Islet precursor cell (in vitro differentiated cells): ENCODE measurements at places on chromosomes 6 and 20.
A peak's percentile ranks its signal among the peaks of the same experiment; 100 is the strongest.

DNA sequence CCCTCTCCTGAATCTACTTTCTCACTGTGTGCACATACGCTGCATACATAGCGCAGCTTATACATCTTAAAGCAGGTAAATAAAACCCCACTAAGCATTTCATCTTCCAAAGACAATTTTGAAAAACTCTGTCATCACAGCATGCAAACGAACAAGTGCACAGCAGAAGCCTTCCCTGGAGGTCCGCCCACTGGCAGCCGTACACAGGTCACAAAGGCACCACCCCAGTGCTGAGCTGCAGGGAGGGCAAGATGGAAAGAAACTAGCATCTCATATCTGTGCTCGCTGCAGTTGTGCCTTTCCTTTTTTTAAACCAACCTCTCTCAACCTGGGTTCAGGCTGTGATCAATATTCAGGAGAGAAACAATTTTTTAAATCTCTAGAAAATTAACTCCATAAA is 73.3 kb downstream of the HUS1B start:
- DNase-seq: peak; percentile 60

- DNase-seq: no peak
These were observed 29.9 kb downstream of the AAR2 start for GRCh38 chr20:36266189-36266588.

- DNase-seq: no peak
These were observed 48.5 kb downstream of the TRIM27 start for GRCh38 chr6:28875191-28875747.

- DNase-seq: no peak
These were observed 9.4 kb upstream of the TAF8 start for GRCh38 chr6:42040856-42041480.

DNA sequence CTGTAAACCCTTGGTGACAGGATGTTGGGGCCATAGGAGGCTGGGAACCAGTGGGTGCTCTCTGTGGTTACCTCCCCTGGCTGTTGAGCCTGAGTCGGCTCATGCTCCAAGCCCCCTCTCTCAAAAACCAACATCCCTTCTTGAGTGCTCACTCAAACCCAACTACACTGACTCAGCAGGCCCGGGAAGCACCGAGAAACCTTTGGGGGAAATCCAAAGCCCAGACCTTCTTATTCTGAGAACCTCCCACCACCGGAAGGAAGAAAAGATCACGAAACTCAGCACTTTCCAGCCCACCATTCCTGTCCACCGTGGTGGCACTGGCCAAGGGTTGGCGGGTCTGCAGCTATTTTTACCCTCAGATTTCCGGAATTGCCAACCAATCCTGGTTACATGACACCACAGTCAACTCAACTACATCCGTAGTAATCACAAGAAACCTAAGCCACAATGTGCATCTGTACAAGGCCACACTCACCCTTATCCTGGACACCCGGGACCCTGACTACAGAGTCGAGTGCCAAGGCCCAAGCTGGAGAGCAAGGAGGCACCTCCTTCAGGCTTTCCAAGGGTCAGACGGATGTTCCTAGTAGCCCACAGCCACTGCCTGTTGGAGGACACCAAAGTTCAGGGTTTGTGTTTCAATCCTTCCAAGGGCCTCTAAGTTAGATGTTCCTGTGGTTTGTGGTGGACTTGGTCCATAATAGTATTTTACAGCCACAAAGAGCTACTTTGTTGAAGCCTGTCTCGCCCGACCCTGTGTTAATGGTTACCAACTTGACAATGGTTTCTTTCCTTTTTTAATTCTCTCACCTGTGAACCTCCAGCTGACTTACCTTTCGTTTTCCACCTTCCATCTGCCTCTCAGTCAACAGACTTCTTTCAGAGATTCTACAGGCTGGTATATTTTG is 317.0 kb downstream of the CDC5L start:
- no peak for DNase-seq

- DNase-seq: no peak
These were observed 566.6 kb upstream of the CITED2 start for GRCh38 chr6:139940741-139941729.

- no peak for DNase-seq
These were observed 194.6 kb downstream of the ZNF217 start for GRCh38 chr20:53399083-53399482.

DNA sequence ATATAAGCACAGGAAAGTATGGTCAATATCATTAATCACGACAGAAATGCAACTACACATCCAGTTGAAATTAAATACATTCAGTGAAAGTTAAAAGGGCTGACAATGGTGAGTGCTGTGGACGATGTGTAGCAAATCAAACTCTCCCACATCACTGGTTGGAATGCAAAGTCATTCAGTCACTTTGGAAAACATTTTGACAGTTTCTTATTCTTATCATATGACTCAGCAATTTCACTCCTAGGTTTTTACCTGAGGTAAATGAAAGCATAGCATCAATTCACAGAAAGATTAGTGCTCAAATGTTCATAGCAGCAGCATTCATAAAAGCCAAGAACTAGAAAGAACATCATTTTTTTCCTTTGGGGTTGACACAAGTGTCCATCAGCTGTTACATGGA is 28.6 kb upstream of the SAMD5 start:
- no peak for DNase-seq

GRCh38 chr6:104638841-104639290 is 220.9 kb downstream of the HACE1 start:
- no peak for DNase-seq

GRCh38 chr20:22384978-22385377 is 199.4 kb downstream of the FOXA2 start:
- no peak for DNase-seq

DNA sequence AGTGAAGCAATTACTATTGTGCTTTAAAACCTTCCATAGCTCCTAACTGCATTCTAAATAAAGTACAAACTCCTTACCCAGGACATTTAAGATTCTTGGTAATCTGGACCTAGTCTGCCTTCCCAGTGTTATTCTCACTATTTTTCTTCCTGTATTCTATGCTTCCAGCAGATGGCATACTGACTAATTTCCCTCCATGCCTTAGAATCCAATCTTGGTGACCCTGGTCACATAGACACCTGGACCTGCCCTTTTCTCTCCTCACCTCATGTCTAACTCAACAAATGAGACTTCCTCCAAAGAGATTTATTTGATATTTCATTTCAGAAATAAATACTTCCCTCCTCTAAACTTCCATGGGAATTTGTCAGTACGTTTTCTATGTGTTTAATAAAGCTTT is 25.8 kb downstream of the ROS1 start:
- DNase-seq: no peak
